G401 (cell line): ENCODE measurements at places on chromosomes 7 and 10. TPM values are rescaled to one million over a fixed set of nuclear protein-coding genes. Genes with fewer than 3 reads are reported as not detected.

MRLN gene
- total RNA-seq: not detected in 2 replicates

ASAH2 gene
- 0.20 TPM in 1 of 2 replicates, not detected in the other for total RNA-seq

CTTNBP2 gene
- total RNA-seq: not detected in 2 replicates

ZNF488 gene
- total RNA-seq: not detected in 2 replicates

PTCD1 gene
- total RNA-seq: 10.9 and 28.1 TPM in 2 replicates

DNA sequence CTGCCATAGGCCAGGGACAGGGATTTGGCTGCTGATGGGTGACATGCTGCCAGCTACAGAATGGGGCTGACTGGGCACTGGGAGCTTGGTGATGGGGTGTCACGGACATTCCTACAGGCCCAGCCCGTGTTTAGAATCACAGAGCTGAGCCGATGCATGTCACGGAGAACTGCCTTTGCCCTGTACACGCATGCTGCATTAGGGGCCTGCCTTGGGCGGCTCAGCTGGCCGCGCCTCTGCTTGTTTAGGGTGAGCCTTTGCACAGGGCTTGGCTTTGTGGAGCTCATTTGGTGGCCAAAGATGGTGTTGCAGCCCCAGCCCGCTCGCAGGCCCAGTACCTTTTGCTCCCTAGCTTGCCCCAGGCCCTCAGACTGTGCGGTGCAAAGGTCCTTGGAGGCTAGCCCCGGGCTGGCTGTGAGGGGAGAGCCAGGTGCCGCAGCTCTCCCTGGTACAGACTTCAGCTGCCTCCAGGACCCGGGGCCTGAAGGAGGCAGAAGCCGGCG, 108.4 kb upstream of the BTBD16 start:
- DNase-seq: peak; percentile 69

GRCh38 chr7:80288175-80289122, 153.8 kb downstream of the GNAI1 start:
- no peak for DNase-seq

- DNase-seq: no peak
Measured at GRCh38 chr10:121879476-121879875, 48.4 kb downstream of the ATE1 start.

GRCh38 chr10:73931767-73932619, 21.1 kb downstream of the PLAU start:
- no peak for DNase-seq

- no peak for DNase-seq
Measured at GRCh38 chr10:74383642-74384041, 232.6 kb downstream of the ADK start.

- DNase-seq: no peak
Measured at GRCh38 chr7:30214651-30215137, 69.7 kb upstream of the ZNRF2 start.

- DNase-seq: no peak
Measured at GRCh38 chr7:42250411-42250810, 13.4 kb upstream of the GLI3 start.

DNA sequence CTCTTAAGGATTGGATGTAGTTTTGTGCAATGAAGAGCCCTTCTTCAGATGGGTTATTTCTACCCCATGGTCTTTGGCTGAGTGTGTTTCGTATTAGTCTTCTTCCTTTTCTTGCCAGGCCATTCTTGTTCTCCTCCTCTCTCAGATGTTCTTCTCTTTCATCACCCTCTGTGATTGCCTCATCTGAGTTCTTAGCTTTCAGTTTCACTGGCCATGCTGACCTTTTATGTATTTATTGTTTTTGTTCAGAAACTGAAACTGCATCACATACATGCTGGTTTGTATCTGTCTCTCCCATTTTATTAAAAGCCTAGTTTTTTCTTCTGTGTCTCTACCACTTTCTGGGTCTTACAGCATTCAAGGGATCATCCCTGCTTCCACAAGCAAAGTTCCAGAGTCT, 21.7 kb upstream of the PCGF5 start:
- DNase-seq: no peak

DNA sequence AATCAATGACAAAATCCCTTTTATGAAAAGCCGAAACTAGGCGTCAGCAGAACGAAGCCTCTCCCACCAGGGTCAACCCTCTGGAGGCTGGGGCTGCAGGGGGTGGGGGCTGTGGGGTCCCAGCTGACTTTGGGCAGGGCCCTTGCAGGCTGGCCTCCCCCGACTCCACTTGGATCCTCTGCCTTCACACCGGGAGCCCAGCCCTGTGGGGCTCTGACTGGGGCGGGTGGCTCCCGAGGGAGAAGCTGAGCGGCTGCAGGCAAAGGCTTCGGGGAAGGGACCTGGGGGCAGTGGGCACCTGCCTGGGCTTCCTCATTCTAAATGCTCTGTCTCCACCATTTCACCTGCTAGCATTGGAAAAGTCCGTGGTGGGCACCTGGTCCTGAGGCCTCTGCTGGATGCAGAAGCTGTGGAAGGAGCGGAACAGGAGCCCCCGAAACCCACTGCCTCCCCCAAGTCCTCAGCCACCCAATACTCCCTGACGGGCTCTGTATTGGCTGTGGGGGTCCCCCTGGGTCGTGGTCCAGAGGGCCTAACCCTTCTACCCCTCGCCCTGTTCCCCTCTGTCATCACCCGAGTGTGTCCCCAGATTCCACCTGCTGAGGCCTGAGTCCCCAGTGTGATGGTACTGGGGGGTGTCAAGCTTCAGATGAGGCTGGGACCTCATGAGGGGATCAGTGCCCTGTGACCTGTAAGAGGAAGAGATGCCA, 108.6 kb downstream of the DNAJB6 start:
- DNase-seq: no peak

DNA sequence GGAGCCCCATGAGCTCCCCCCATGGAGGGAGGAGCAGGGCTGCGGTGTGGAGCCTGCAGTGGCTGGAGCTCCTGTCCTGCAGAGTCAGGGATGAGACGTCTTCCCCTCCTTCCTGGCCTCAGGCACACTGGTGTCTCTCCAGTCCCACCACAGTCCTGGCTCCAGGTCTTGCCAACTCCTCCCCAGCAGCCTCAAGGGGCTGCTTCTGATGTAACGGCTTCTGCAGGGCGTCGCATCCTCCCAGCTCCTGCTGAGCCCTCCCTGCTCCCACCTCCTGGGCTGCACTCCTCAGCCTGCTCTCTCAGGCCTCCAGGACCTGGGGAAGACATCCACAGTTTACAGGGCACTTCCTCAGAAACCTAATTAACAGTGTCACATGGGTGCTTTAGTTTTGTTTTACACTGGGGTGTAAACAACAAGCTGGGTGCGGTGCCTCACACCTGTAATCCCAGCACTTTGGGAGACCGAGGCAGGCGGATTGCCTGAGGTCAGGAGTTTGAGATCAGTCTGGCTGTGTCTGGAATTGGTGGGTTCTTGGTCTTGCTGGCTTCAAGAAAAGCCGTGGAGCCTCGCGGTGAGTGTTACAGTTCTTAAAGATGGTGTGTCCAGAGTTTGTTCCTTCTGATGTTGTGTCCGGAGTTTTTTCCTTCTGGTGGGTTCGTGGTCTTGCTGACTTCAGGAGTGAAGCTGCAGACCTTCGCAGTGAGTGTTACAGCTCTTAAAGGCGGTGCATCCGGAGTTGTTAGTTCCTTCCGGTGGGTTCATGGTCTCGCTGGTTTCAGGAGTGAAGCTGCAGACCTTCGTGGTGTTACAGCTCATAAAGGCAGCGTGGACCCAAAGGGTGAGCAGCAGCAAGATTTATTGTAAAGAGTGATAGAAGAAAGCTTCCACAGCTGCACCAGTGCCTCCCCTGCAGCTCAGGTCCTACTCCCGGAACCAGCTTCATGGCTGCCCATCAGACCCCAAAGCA, 95.0 kb downstream of the PAXIP1 start:
- DNase-seq: no peak

DNA sequence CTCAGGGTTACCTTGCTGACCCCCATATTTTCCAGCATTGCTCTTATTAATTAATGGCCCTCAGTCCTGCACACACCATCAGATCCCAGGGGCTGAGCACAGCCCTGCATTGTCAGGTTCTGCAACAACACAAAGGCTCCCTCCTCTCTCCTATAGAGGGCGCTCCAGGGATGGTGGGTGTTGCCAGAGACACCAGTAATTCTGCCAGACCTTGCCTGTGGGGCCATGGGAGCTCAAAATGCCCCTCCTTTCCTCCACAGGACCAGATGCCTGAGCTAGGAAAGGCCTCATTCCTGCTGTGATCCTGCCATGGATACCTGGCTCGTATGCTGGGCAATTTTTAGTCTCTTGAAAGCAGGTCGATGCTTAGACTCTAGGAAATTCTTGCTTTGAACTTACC, 42.8 kb upstream of the PRSS58 start:
- no peak for DNase-seq

DNA sequence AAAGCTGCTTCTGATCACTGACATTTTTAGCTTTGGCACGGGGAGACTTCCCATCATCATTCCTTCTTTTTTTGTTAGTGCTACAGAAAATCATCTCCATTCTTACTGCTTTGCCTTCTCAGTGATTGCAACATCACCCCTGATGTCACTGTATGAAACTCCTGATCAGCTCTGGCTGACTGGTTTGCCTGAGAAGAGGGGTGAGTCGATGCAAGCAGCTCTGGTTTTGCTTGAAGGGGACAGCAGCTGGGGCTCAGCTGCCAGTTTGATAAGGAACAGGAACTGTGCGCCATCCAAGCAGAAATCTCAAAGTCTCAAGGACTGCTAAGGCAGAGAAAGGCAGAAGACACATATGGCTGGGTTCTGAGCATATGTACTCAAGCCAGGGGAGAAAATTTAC, 808.5 kb upstream of the CELF2 start:
- peak; percentile 27 for DNase-seq

DNA sequence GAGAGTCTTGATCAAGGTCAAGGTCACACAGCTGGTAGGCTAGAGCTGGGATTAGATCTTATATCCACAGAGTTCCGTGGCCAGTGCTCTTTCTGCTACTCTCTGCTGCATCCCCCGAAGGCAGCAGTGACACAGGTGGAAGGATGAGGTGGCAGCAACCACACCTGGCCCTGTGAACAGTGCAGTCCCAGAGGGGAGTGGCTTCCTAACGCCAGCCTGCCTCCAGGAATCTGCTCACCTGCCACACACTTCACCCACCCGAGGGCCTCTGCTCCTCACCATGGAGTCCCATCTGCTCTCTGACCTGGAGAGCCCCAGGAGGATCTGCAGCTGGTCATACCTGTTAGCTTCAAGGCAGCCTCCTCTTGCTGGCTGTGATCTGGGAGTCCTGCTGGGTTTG, 484.2 kb downstream of the PLXNA4 start:
- no peak for DNase-seq

GRCh38 chr7:85160223-85160622, 26.6 kb downstream of the SEMA3D start:
- DNase-seq: no peak
